Activated T-cell treated with anti-CD3 and anti-CD28 coated beads, Interleukin-2, amount 50 U/mL, for 48 hours (primary cell): ENCODE measurements at places on chromosomes 12 and 14.

DNA sequence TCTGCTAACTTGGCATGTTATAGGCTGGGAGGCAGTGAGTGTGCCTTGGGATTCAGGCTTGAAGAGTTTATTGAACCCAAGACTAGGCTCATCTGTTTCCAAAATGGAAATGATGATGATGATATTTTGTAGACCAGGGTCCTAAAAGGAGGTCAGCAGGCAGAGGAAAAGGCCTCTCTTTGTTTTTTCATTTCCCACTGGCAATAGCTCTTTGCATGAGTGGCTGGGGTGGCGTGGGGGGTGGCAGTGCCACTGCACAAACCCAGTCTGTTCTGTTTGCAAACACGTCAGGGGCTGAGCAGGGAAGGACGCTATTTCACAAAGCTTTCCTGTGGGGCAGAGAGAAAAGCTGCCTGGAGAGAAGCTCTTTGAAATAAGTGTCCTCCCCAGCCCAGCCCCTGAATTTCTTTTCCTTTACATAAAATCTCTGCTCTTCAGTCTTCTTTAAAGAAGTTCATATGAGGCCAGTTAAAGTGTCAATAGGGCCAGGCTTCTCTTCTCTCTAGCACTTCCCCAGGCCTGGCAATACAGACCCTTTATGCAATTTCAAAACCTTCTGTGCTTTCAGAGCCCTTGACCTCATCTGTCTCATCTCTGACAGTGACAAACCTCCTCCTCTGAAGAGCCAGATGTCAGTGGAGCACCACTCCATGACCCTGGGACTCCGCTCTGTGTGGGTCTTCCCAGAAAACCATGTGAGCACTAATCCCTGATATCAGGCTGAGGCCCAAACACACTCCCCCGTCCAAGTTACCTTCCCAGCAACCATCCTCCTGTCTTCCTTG lies 72.8 kb downstream of the ZNF664 start:
- DNase-seq: no peak

DNA sequence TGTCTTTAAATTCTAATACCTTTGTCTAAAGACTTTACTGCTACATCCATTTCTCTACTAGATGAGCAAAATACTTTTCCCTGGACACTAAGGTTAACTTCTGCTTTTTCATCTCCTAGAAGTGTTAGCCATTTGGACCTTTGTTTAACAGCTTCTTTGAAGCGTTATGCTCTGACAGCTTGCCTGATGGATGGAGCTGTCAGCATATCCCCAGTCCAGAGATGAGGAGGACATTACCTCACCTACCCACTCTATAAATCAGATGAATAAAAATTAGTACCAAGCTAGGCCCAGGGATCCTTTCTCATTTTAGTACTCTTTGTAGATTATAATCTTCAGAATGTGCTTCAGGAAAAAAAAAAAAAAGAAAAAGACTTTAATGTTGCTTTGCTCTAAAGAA lies 222.7 kb downstream of the PELI2 start:
- DNase-seq: no peak

DNA sequence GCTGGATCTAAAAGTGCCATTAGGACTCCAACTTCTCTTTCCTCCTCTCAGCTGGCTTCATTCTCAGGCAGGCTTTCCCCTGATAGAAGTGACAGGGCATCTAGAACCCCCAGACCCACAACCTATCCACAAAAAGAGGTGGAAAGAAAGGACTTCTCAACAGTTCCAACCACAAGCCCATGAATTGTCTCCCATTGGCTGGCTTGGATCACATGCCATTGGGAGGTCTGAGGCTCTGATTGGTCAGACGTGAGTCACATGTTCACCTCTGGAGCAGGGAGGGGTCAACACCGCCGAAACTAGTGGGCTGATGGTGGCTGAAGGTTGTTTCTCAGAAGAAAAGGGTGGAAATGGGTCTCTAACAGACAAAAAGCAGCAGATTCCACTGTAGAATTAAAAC lies 47.2 kb downstream of the DRAM1 start:
- DNase-seq: no peak

DNA sequence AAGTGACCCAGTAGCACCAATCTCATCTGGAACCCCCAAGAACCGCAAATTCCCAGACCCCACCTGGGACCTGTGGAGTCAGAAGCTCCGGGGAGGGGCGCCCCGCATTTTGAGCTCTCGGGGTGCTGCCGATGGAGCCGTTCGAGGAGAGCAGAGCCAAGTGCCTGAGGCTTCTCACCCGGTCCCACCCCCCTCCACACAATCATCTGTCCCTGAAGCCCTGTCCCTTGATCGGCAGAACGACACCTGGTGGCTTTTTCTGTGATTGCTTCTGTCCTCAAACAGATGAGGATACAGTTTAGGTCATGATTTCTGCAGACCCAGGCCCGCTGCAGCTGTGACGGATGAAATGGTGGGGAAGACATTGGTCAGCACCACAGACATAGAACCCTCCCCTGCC lies 74.7 kb downstream of the NOC4L start:
- peak; percentile 31 for DNase-seq

GRCh38 chr14:65072256-65072655 lies 30.1 kb downstream of the MAX start:
- no peak for DNase-seq

DNA sequence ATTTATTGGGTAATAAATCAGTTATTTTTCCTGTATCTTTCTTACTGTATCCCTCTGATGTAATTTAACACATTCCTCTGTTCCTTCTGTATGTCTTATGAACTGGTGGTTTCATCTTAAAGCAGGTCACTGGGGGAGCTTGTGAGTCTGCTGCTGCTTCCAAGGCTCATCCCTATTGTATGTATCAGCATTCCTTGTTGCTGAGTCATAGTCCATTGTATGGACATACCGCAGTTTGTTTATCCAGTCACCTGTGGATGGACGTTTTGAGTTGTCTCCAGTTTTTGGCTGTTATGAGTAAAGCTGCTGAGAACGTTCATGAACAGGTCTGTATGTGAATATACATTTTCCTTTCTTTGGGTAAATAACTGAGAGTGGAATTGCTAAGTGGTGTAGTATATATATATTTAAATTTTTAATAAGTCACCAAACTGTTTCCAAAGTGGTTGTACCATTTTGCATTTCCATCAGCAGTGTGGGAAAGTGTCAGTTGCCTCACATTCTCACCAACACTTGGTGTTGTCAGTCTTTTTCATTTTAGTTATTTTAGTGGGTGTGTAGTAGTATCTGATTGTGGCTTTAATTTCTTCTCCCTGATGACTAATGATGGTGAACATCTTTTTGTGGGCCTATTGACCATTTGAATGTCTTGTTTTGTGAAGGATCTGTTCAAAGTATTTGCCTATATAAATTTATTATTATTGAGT lies 82.7 kb downstream of the BEGAIN start:
- DNase-seq: no peak
